ENCODE measurements at places on chromosomes 2 and 18.

GRCh38 chr2:168825126-168825525 lies 22.7 kb downstream of the NOSTRIN start:
- no peak for DNase-seq

- no peak for DNase-seq
These were observed 16.4 kb downstream of the SLC16A14 start for GRCh38 chr2:230052299-230052698.

DNA sequence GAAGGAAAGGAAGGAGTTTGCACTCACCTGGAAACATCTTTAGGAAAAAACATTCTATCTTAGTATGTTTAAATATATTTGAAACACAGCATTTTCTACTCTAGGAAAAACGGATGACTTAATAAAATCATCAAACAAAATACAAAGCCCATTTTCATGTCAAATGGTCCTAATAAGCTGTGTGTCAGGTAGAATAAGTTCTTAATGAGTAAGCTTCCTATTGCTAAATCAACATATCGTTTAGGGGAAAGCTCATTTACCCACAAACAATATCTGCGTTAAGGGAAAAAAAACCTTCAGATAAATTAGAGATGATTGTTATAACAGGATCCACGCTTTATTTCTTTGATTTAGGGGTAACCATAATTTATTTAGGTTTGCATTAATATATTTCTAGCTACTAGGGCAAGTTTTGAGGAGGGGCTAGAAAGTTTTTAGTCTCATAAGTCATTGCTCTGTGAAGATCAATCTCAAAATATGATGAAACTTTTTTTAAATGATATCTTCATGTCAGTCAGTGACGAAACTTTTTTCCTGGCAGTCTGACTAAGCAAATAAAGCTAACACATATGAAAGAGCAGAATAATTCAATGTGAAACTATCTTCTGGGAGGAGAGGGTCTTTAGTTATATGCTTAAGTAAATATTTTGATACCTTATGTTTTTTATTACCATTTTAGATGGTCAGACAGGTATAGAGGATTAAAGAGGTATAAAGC lies 147.1 kb downstream of the WDSUB1 start:
- peak; percentile 6 for DNase-seq

GRCh38 chr2:121532894-121533293 lies 2.2 kb downstream of the RNU4ATAC start:
- DNase-seq = peak; percentile 25

DNA sequence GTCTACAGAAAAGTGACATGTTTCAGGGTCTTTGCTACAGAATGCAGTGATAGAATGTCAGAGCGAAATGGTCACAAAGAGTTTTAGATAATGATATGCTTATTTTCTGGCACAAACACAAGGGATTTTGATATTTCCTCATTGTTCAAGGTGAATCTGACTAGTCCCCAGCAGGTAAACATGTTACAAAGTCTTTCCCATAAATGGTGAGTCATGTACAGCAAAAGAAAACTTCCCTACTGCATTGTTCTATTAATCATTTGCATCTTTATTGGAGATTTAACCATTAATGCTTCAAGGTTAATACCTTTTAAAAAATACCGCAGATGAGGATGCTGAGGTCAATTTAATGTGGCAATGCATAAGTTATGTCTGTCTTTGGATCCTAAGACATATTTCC lies 19.1 kb upstream of the TRIB2 start:
- no peak for DNase-seq

DNA sequence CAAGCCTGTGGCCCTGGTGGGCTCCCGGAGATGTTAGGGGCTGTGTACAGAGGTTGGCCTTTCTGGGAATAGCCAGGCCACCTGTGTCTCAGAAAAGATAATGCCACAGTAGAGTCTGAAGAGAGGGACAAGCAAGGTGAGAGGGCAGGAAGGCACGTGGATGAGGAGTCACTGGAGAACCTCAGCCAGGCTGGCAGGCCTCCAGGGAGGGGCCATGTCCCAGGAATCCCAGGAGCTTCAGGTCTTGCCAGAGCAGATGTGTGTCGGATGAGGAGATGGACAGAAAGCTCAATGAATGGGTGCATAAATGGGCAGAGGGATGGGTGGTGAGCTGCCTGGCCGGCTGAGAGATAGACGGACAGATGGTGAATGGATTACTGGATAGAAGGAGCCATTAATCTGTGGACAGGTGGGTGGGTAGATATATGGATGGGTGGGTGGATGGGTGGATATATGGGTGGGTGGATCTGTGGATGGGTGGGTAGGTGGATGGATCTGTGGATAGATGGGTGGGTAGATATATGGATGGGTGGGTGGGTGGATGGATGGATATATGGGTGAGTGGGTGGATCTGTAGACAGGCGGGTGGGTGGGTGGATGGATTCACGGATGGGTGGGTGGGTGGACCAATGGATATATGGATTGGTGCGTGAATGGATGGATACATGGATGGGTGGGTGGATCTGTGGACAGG lies 7.9 kb upstream of the OTOF start:
- no peak for DNase-seq

DNA sequence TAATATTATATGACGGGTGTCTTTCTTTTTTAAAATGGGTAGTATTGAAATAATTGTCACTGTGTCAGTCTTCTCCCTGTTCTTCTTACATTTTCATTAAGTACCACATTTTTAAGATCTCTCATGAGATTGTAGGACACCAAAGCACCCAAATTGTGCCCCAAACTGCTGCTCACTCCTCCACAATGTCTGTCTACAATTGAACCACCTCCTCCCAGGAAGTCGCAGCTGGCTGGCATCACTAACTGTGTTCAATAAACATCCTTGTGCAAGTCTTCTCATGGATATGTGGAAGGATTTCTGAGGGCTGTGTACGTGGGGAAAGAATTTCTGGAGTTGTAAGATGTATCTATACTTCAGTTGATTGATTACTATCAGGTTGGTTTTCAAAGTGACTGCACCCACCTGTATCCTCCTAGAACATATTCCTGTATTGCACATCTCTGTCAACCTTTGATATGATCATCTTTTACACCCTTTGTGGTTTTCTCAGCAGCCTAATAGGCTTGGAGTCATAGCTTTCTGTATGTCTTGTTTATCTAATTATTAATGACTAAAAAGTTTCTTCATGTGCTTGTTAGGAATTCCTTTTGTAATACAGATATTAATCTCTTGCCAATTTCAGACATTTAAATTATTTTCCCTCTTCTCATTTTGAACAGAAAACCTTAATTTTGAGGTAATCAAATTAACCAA lies 774.9 kb downstream of the RNF144A start:
- DNase-seq = no peak

GRCh38 chr2:231297108-231297908 lies 98.2 kb upstream of the B3GNT7 start:
- DNase-seq = peak; percentile 62

DNA sequence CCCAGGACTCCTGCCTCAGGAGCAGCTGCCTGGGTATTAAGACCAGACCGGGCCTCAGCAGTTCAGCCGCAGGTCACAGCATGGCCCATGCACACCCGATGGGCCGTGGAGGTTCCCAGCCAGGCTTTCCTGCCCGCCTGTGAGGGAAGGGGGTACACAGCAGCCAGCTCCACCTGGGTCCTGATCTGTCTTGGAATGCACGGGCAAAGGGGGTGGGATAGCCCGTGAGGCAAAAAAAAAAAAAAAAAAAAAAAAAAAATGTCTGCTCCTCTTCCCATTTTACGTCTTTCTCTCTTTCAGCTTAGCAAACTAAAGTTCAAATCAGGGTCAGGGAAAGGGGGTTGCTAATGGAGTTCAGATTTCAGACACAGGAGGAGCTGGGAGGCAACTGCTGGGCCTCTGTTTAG lies 385.2 kb downstream of the TNS1 start:
- DNase-seq = no peak

DNA sequence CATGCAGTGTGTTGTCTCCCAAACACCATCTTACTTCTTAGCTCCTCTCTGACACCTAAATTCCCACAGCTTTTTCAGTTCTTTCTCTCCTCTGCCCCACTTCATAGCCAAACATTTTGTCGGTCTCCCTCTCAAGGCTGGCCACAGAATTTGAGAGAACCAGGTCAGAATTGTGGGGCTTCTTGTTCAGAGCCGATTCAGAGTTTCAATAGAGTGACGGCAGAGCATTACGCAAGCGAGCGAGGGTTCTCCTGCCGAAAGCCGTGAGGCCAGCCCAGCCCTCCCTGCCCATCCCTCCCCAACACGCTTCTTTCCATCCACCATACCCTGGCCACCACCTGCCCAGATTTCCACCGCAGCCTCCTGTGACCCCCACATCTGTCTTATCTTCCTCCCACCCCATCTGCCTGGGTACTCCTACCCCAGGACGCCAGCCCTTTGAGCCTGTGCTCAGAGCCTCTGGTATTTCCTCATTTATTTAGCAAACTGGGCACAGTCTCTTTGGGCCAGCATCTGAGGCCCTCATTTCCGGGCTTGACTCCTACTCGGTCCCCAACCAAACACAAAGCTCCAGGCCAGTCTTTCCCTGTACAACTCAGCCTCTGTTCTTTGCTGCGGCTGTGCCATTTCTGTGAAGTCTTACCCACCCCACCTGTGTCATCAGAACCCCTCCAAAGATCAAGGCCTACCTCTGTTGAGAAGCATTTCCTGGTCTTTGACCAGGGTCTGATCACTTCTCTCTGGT lies 70.0 kb upstream of the MAP4K4 start:
- DNase-seq = no peak

DNA sequence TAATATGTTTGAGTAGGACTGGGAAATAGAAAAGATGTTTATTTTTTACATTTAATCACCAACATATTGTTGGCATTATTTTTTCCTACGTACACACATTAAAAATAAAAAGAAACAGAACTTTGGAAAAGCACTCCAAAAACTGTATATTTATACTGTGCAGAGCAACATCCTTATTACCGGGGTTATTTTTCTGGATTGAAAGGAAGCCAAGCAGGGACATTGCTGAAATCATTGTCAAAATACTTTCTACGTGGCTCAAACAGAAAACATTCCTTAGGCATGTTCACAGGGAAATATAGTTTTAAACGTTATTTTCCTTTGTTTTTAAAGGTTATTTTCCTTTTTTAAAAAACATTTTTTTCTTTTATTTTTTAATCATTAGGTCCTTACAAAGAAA lies 315.0 kb upstream of the SMIM21 start:
- DNase-seq = no peak

DNA sequence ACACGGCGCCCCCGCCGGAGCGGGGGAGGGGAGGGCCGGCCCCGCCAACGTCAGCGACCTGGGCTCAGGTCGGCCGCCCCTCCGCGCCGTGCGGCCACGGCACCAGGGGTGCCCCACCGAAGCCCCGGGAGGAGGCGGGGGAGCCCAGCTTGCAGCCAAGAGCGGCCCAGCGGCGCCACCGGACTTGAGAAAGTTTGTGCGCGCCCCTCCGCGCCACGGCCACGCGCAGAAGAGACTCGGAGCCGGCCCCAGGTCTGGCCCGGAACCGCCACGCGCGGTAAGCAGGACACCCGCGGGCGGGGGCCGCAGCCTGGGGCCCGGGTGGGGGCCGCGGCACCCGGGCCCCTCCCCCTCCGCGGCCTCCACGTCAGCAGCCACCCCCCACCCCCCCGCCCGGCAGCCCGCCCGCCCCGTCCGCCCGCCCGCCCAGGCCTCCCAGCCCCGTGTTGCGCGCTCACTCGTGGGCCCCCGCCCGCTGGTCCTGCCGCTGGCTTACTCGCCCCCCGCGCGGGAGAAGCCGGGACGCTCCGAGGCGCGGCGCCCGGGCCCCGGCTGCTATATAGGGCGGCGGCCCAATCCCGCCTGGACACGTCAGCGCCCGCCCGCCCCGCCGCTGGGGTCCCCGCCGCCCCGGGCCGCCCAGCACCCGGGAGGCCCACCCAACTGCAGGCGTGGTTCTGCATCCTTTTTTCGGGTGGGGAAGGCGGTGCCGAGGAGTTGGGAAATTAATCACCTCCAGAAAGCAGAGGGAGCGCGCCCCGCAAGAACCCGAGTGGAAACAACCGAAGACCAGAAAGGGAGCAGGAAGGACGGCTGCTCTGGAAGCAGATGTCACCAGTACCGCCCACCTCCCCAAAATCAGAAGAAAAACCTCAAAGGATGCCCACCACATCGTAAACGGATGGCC lies 42.9 kb downstream of the HDLBP start:
- peak; percentile 41 for DNase-seq

- peak; percentile 49 for DNase-seq
These were observed 3.7 kb upstream of the ZEB2 start for GRCh38 chr2:144523596-144524117.

DNA sequence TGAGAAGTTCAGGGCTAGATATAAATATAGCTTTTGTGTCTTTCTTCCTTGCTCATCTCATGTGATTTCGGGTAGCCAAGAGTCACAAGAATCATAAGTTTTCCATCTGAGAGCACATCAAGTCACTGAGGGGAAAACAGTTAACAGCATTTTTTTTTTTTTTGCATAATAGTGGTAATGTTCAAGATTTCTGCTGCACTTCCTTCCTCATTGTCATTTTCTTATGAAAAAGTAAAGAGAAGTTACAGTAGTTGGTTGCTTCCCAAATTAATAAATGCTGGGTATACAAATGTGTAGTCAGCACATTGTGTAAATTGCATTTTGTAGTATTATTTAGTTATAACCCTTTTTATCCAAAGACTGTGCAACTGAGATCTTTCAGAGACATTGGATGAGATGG lies 93.6 kb downstream of the ZEB2 start:
- no peak for DNase-seq

- DNase-seq = no peak
These were observed 354.8 kb downstream of the DCC start for GRCh38 chr18:52694804-52695203.

GRCh38 chr18:55090564-55091188 lies 131.4 kb upstream of the CCDC68 start:
- no peak for DNase-seq

DNA sequence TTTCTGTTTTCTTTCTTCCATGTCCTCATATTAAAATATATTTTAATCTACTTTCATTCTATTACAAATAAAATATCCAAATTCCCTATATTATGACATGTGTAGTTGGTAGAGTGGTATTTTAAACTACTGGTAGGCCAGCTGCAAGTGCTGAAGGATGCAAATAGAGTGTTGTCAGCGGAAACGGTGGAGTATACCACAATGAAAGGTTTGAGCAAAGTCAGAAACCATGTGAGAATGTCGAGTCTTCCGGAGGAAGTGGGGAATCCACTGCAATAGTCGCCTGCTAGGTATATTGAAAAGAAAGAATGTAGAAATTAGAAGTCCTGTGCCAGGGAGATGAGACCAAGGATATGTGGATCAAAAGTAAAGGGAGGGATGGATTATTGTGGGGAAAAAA lies 373.9 kb downstream of the DSEL start:
- no peak for DNase-seq

DNA sequence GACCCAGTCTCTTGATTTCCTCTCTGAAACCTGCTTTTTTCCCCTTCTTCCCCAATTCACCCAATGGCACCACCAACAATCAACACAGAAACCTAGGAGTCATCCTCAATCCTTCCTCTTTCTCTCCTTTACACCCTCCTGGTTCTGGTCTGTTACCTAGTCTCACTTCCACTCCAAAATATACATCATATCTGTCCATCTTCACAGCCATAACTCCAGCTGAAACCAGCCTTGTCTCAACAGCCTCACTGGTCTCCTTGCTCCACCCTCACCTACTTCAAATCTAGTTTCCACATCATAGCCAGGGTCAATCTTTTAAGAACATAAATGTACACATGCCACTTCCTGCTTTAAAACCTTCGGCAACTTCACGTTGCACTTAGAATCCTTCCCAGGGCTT lies 11.8 kb upstream of the TWSG1 start:
- no peak for DNase-seq

- DNase-seq = no peak
These were observed 45.7 kb downstream of the CCDC93 start for GRCh38 chr2:117967977-117968718.
